Mesendoderm (in vitro differentiated cells): ENCODE measurements at places on chromosomes 7 and 10.

DNA sequence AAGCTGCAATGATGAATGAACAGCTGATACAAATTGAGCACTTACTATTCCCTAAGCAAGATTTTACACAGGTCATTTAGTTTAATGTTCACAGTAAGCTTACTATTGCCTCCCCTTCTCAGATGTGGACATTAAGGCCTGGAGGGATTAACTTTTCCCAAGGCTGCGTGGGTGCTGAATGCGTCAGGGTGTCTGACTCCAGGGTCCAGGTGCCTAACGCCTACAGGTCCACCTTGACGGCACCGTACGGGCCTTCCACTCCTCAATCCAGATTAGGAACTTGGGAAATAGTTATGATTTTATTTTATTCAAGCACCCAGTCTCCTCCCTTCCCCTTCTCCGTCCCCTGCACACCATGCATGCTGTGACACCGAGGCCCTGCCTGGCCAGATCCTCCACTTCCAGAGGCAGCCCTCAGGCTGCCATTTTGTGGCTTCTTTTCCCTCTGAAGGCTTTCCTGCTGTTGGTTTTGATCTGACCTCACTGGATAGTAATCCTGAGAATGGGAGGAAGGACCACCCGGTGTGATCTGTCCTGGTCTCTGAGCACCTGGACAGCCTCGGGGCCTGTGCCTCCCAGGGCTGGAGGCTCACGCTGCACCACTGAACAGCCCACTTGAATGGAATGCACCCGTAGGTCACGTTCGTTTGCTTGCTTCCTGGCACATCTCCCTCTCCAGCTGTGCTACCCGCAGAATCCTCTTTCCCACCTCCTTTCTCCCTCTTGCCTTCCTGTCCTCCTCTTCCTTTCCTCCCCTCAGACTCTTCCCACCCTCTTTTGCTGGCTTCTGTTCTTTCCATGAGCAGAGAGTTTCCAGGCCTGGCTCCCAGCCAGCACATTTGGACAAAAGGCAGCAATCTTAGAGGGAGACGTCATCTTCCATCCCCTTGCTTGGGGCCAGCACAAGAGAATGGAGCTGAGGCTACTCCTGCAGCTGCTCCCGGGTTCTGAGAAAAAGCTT, 14.4 kb downstream of the DENND2A start:
- peak; percentile 98 for DNase-seq

DNA sequence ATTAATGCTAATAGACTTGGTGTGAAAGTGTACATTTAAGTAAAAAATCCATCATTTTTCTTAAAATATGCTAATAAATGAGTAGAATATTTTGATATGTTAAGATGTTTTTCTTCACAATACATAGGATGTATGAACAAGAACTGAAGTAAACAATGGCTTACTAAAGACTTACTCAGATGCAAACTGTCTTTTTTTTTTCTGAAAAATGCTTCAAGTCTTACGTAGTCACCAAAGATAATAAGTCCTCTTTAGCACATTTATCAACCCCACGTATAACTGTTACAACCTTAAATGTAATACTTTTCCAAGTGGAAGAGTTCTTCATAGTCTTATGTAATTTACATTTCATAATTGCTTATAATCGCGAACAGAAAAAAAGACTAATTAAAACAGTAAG, 54.8 kb downstream of the MDFIC start:
- no peak for DNase-seq

DNA sequence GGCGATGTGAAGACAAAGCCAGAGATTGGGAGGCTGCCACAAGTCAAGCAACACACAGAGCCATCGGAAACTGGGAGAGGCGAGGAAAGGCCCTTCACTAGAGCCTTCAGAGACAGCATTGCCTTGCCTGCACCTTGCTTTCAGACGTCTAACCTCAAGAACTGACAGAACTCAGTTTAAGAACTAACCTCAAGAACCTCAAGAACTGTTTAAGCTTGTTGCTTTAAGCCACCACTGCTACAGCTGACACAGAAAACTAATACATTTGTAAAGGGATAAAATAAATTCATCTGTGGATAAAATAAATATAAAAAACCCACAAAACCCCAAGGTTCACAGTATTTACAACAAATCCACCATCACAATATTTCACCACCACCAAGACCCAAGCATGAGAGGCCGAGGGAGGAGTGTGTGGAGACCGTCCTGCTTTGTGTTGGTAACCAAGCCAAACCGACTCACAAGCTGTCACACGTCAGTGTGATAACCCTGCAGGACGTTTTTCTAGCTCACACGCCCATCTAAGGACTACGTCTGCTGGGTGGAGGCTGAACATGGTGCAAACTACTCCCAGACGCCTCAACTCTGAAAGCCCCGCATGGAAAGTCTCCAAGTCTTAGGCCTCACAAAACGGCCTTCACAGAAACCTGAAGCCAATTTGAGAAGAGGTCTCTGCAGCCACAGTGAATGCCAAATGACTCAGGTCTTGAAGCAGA, 116.8 kb downstream of the ABLIM1 start:
- peak; percentile 65 for DNase-seq

DNA sequence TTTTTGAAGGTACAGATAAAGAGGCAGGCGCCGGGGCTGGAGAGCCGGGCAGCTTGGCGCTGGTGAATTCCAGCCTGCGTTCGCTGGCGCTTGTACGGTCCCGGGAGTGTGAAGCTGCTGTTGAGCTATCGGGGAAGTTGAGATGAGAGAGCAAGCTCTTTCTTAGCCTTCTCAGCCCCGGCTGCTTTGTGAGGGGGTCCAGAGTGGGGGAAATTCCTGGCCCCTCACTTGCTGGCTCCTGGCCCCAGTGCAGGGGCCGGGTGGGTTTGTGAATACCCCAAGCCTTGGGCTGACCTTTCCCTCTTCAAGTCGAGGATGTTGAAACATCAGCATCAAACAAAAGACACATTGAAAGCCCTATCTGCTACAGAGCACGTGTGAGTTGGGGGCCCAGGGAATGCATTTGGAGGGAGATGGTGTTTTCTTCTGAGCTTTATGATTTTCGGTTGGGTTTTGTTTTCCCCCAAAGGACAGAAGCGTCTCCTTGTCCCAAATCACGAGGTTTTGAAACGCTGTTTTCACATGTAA, 2.7 kb downstream of the ZMIZ1 start:
- peak; percentile 50 for DNase-seq

GRCh38 chr10:50375051-50375452, 123.7 kb upstream of the ASAH2 start:
- peak; percentile 37 for DNase-seq

GRCh38 chr7:69833964-69834363, 235.7 kb downstream of the AUTS2 start:
- no peak for DNase-seq

DNA sequence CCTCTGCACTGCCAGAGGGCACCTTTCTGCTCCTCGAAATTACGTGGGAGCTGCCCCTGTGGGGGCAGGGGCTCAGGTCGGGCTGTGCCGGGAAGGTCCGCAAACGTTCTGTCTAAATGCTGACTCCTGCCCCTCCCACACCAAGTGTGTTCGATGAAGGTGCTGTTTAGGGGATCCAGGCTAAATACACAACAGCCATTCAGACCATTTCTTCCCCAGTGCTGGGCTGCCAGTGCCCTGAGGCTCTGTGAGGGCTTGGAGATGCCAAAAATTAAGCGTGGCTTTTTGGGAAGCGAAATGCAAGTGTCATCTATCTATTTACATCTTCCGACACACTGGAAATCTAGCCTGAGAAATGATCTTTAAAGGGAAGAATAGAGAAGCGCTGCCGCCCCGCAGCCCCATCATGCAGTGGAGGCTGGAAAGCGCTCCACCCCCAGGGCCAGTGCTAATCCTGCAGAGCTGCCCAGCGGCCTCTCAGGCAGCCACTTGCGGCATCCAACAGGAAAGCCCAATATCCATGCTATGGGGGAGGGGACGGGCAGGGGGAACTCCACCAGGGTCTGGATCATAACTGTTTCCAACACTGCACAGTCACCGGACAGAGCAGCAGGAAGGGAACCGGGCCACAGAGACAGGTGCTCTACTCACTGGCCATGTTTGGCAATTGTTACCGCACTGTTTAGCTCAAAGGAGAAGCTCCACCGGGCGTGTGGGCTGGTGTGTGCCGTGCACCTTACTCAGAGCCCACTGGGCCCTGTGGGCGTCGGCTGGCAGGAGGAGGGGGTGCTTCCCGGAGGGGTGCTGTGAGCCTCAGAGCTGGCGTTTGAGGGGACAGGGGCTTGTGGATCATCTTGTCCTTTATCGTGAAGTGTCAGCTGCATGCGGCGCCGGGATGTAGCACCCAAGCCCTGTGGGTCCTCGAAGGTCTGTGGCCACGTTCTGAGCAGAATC, 205.5 kb downstream of the DNAJB6 start:
- DNase-seq = no peak

- DNase-seq = no peak
These were observed 70.2 kb upstream of the PPP2R2D start for GRCh38 chr10:131830446-131831130.

- no peak for DNase-seq
These were observed 194.8 kb upstream of the ZNF32 start for GRCh38 chr10:43843321-43844101.

DNA sequence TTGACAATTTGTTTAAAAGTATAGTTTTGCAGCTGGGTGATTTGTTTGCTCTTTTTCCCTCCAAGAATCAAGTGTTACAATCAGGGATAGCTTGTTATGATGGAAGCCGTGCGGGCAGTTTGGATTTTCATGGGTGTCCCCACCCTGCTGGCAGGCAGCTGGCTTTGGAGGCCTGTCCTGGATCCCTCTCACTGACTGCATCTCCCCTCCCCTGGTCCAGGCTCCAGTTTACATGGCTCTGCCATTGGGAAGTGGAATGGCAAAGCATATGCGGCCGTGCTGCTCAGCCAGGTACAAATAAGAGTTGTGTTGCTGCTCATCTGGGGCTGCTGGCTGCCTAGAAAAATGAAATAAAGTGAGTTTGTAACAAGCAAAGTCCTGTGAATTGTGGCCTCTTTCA, 76.0 kb downstream of the CXCL12 start:
- DNase-seq = no peak

DNA sequence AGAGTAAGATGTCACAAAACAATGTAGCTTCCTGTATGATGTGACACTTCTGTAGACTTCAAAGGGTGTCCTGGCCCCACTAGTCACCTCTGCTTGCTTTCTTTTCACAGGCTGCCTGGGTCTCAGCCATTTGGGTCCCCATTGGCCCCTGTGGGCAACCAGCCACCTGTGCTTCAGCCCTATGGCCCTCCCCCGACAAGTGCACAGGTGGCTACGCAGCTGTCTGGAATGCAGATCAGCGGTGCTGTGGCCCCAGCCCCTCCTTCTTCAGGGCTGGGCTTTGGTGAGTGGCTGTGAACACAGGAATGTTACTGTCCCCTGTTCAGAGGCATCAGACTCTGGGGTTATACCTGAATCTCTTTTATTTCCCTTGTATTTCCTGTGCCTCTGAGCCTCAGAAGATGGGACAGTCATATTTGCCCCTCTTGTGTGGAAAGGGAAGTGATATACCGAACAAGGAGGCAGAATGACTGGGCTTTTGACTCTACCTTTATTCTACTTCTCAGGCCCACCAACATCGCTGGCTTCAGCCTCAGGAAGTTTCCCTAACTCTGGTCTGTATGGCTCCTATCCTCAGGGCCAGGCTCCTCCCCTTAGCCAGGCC, 15.4 kb downstream of the SEC24C start:
- DNase-seq = no peak

DNA sequence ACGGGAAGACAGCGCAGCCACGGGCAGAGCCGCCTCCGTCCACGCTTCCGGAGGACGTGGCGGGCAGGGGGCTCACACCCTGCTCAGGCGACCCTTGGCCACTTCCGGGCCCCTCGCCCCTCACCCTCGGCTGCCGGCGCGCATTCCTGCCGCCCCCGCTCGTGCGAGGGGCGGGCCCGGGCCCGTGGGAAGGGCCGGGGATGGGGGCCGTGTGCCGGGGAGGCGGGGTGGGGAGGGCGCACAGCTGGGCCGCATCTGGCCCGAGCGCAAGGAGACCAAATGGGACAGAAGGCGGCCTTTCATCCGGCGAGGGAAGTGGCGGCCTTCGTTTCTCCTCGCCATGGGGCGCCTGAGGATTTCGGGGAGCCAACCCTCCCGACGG, 846 bp upstream of the LFNG start:
- no peak for DNase-seq
